ENCODE measurements at places on chromosomes 7 and 10.

- no peak for DNase-seq
These were observed 13.3 kb downstream of the MYO1G start for GRCh38 chr7:44965441-44965903.

- no peak for DNase-seq
These were observed 35.0 kb upstream of the ELMO1 start for GRCh38 chr7:37483627-37484026.

DNA sequence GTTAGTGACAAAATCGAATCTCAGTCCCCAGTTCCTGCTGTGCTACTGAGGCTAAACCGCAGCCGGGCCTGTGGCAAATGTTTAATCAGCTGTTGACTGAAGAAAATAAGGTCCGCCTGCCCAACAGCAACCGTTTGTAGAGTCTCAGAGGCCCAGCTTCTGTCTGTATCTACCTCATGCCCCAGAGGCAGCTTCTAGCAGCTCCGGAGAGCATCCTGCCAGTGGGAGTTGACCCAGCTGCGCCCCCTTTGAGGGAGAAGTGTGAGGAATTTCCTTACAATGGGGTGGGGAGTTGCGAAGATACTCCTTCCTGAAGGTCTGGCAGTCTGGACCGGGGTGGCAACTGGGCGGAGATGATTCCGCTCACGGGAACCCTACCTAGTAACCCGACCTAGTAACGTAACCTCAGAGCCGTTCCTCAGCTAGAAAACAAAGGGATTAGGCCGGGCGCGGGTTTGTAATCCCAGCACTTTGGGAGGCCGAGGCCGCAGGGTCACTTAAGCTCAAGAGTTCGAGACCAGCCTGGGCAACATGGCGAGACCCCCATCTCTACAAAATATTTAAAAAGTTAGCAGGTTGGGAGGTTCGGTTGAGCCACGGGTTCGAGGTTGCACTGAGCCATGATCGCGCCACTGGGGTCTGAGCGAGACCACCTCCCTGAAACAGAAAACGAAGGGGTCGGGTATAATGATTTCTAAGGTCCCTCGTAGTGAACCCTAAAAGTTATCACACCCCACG lies 846 bp upstream of the ZNF775 start:
- no peak for DNase-seq

DNA sequence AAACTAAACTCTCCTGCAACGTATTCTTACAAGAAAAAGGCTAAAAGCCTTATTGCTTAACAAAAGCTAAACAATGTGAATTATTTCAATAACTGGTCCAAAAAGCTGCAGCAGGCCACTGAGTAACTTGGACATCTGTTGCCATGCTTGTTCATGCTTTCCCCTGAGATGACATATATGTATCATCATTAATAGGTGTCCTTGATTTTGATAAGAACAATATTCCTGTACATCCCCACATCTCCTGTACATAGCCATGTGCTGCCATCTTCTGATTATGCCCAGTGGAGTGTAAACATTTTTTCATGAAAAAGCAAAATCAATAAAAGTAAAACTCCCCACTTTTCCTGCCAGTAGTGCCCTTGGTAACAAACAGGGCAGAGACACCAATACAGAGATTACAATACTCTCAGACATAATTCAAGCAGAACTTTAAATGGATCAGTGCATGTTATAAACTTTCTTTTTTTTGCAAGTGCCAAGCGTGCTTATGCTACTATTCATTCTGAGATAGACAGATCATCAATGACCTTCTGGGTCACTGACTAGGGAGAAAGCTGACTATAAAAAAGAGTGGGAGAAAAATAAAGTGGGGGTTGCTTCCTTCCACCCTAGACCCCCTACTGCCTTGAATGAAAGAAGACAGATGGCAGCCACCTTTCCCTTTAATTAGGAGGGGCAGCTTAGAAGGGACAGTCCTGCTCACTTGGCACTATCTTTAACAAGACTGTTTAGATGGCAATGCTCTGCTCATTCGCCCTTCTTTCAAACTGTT lies 205.5 kb upstream of the KLF14 start:
- DNase-seq = no peak

- no peak for DNase-seq
These were observed 141.6 kb upstream of the WNT16 start for GRCh38 chr7:121187222-121187621.

Data from NCI-H446 (cell line).